ENCODE measurements at places on chromosomes 11 and 22. TPM values are rescaled to one million over a fixed set of nuclear protein-coding genes. Genes with fewer than 3 reads are reported as not detected.

- DNase-seq: no peak
Measured at GRCh38 chr22:20423008-20423905, 14.4 kb downstream of the SCARF2 start.

- no peak for DNase-seq
Measured at GRCh38 chr11:126701520-126701897, 299.1 kb downstream of the KIRREL3 start.

DNA sequence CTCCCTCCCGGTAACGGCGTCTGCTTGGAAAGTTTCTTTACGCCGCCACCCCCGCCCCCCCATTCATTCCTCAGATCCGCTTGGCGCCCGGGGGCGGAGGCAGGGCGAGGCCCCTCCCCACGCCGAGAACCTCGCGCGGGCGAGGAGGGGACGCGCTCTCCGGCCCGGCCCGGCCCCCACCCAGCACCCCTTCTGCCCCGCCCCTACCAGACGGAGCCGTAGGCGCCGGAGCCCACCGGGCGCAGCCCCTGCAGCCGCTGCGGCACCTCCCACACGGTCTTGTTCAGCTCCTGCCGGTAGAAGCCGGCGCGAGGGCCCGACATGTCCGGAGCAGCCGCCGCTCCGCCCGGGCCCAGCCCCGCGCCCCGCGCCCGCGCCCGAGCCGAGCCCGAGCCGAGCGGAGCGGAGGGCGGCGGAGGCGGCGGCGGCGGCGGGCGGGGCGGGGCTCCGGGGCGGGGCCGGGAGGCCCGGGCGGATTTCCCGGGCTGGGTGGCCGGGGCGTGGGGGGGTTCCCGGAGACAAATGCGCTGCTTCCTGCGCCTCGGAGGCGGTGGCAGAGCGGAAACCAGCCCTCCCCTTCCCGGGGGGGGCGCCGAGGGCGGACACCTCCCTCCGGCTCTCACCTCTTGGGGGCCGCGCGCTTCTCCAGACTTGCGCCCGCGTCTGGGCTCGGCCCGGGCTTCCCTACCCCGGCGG is at the start of gene MAPK11:
TSS of gene MAPK11 (minus strand) at position 411 of the 696 bp plus-strand sequence. CDS start at position 323, 88 bp downstream.
- DNase-seq: no peak

DNA sequence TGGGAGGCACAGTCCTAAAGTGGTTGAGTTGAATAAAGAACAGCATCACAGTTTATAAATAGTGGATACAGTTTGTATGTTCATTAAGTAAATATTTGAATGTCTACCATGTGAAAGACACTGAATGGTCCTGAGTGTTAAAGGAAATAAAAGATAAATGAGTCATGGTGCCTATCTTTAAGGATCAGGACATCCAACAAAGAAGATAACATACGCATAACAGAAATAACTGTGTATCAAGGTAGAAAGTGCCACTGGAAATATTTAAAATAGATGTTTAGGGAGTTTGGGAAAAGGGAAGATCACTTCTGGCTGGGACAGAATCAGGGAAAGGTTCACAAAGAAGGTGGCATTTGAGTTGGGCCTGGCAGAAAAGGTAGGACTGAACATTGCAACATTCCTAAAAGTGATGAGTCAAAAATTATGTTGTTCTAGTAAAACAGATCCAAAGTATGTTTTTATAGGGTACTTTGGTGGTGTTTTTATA is 41.5 kb downstream of the CSTPP1 start:
- no peak for DNase-seq

GRCh38 chr11:80970037-80970436 is 1529.2 kb upstream of the TENM4 start:
- no peak for DNase-seq

GRCh38 chr11:83159902-83160865 is 3.3 kb downstream of the PCF11 start:
- DNase-seq: no peak

DNA sequence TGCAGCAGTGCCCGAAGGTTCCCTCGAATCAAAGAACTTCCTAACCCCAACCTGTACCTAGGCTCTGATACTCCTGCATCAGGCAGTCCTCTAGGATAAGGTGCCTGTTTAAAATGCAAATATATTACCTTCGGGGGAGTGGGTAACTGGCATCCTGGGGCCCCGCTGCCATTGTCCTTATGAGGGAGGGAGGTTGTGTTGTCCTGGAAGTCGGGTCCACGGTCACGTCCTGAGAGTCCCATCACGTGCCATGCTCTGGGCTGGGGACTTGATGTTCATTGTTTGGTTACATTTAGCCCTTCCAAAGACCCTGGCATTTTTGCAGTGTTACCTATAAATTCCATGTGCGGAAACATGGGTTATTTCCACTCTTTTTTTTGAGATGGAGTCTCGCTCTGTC is 67.6 kb downstream of the PARVB start:
- DNase-seq: no peak

DNA sequence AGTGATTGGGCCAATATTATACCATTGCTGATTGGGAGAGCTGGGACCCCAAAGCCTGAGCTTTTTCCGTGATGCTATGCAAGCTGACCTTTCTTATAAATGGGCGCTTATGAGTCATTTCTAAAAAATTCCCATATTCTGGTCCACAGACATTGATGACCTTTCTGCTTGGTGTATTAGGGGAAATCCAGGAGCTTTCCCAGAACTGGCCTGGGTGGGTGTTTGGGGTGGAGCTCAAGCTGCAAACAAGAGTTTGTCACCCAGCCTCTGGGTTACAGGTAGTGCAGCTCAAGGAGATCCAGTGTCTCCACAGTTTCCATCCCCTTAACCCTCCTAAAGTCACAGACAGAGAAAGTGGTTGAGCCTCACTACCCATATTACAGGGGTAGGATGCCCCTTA is 67.7 kb downstream of the CCDC81 start:
- no peak for DNase-seq

GRCh38 chr22:42162728-42163489 is 32.3 kb upstream of the CYP2D6 start:
- DNase-seq: no peak

DNA sequence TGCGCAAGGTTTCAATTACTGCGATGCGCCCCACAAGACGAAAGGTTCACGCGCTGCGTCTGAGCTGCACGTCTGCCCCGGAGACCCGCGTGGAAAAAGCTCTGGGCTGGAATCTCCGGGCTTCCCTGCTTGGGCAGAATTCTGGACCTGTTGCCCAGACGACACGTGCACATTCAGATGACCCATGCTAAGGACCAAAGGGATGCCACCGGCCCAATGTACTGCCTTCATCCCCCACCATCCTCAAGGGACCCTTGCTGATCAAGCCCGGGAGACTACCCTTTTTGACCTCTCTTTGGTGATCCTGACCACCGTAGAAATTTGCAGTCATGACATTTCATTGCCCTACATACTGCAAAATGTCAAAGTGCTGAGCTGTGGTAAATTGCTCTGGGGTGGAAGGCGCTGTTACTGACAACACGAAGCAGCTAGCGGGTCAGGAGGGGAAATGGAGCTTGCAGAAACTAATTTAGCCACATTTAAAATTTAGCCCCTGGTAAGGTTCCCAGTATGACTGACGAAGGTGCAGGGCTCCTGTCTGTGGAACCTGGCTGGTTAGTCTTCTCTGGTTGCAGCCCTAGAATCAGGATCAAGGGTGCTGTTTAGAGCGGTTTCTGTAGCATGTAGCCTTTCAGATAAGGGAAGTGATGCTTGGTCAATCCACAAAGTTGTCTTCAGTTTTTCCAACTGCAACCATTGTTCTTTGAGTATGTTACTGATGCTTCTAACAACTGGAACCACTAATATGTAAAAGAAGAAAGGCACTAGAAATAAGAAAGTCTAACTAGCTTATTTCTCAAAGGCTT is 81.9 kb downstream of the PRR5L start:
- DNase-seq: no peak

GRCh38 chr11:123594921-123595320 is 59.5 kb downstream of the SCN3B start:
- no peak for DNase-seq

- DNase-seq: no peak
Measured at GRCh38 chr22:46525389-46526243, 11.8 kb downstream of the CELSR1 start.

The MMP3 gene
- 46.7 TPM for total RNA-seq

The MMP1 gene
- 2.8 TPM for total RNA-seq

The LAYN gene
- total RNA-seq: 34.3 TPM

The KCNJ1 gene
- not detected for total RNA-seq

The OR51B4 gene
- total RNA-seq: 6.9 TPM

The CACNA1I gene
- 0.19 TPM for total RNA-seq

The GLYATL2 gene
- 1.4 TPM for total RNA-seq
